MV-4-11 (cell line): ENCODE measurements at places on chromosomes 5 and 9.

DNA sequence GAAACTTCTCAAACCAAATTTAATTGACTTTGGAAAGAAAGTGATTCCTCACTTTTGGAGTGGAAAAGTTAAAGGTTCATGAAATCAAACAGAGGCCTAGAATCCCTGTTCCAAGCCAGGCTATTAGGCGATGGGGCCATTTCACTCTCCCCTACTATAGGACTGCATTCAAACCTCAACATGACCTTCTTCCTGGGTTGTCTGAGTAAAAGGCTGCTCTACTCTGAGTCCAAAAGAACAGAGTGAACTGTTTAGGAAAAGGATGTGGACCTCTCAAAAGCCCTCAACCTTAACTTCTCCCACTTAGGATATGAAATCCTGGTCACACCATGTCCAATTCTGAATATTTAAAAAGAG, 15.8 kb downstream of the C5orf52 start:
- no peak for DNase-seq

GRCh38 chr5:142795251-142795650, 25.1 kb downstream of the ARHGAP26 start:
- DNase-seq: peak; percentile 98

DNA sequence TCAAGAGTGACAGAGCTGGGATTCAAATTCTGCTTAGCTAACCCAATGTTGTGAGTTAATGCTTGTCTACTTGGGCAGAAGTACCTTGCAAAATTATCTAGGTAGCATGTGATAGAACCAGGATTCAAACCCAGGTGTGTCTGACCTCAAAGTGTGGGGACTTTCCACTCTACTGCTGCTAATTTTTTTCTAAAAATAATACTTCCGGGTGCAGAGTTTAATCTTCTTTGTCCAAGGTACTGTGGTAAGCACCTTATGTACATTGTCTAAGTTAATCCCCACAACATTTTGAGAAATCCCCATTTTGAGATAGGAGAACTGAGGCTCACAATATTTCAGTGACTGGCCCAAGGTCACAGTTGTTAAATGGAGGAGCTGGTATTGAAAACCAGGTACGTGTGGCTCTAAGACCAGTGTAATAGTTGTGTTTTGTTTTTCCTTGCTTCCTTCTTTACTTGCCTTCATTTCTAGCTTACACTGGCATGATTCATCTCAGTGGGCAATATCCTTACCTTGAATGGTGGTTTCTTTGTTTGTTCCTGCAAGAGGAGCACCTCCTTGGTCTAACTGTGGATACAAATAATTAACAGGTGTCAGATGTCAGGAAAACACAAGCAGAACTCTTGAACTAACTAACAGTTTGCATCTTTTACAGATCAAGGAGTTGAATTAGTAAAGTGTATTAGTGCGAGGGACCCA, 7.5 kb downstream of the ALDOB start:
- no peak for DNase-seq

DNA sequence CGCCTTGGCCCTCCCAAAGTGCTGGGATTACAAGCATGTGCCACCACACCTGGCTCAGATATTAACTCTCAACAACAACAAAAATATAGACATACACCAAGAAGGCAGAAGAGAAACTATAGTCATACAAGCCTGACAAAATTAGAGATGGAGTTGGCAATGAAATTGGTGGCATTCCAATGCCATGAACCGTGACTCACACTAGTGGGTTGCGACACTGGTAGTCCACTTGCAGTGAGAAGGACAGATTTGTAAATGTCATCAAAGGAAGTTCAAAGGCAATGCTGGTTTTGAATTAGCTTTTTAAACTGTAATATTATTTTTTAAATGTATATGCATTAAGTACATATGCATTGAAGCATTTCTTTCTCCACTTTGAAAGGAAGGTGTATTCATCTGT, 8.5 kb upstream of the DNAJC25 start:
- peak; percentile 84 for DNase-seq

DNA sequence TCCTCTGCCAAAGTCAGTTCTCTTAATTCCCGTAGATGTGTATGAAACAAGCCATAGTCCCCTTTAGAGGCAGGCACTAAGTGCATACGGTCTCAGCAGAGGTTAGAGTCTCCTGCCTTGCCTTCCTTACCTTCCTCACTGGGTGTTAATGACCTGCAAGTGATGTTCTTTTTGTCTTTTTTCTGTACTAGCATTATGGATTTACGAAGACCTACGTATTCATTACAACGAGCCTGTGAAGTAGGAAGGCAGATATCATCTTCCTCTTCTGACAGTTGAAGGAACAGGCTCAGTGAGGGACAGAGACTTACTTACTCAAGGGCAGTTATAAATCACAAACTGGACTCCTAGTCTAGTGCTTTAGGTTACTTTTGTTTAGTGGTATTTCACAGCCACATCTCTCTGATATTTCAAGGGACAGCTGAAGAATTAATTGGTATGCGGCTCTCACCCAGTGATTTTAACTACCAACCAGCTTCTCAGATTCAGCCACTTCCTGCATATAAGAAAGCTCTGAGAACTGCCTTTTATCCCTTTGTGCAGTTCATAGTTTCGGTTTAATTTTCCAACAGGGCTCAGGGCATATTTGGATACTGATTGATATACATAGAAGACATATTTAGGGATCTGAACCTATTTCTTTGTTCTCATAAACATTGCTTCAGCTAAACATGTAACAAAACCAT, 85.1 kb upstream of the CKMT2 start:
- no peak for DNase-seq

- no peak for DNase-seq
Observed at GRCh38 chr5:156376751-156377150, 49.8 kb downstream of the SGCD start.

DNA sequence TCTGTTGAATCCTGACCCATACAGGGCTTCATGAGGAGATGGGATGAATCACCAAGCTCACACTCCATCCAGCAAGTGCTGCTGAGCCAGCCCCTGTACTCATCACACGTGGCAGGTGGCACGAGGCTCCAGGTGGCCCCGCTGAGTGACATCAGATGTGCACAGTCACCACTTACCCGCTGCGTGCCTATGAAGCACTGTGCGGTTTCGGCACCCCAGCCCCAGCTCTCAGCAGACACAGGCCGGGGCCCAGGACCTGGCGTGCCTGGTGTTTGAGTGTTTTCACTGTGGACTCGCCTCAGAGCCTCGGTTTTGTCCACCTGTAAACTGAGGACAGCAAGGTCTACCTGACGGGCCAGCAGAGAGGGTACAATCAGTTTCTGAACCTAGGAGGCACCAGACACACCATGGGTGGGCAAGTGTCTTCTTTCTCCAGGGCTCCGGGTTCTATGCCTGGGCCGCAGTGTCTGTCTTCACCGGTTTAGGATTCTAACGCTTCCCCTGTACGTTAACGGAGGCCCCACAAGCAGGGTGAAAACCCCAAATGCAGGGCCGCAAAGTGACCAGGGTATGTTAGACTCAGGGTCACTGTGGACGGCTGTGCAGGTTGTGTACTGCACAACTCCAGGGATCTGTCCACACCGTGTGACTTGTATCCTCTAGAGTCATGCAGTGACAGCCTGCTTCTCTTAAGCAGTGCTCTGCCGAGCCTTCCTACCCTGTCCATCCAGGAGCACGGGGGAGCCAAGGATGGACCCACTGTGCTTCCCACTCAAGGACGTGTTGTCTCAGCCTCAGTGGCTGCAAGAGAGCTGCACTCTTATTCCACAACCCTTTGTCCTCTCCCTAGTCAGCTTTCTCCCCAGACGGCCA, 44.3 kb upstream of the COL5A1 start:
- no peak for DNase-seq

GRCh38 chr9:136051453-136051836, 43.6 kb downstream of the NACC2 start:
- no peak for DNase-seq

GRCh38 chr5:120465436-120465961, 1.4 kb downstream of the PRR16 start:
- DNase-seq: no peak

GRCh38 chr5:390623-391491, 52.1 kb upstream of the EXOC3 start:
- DNase-seq: no peak

DNA sequence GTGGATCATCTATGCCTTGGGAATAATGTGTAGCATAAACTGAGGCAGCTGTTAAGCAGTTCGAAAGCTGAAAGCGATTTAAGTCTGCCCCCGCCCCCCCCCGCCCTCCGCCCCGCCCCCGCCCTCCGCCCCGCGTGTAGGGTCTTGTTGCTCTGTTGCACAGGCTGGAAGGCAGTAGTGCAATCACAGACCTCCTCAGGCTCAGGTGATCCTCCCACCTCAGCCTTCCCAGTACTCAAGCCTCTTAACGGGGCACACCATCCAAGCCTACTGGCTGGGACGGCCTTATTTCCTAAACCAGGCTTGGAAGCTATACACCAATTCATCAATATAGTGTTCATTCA, 945 bp downstream of the ANKDD1B start:
- DNase-seq: no peak

DNA sequence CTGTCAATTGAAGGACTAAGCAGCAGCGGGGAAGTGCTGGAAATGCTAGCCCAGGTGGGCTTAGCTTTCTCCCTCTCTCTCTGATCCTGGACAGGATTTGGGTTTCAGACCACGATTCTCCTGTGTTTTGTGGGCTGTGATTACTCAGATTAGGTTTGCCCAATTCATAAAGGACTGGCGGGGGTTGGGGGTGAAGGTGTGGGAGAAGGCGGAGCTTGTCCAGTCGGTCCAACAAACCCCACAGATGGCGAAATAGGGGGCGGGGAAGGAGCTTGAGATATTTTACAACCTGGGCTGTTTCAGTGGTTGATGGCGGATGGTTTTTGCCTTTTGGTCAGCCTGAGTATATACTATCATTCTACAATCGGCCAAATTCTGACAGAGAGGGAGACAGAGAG, 35.2 kb downstream of the PCDHAC2 start:
- DNase-seq: no peak

DNA sequence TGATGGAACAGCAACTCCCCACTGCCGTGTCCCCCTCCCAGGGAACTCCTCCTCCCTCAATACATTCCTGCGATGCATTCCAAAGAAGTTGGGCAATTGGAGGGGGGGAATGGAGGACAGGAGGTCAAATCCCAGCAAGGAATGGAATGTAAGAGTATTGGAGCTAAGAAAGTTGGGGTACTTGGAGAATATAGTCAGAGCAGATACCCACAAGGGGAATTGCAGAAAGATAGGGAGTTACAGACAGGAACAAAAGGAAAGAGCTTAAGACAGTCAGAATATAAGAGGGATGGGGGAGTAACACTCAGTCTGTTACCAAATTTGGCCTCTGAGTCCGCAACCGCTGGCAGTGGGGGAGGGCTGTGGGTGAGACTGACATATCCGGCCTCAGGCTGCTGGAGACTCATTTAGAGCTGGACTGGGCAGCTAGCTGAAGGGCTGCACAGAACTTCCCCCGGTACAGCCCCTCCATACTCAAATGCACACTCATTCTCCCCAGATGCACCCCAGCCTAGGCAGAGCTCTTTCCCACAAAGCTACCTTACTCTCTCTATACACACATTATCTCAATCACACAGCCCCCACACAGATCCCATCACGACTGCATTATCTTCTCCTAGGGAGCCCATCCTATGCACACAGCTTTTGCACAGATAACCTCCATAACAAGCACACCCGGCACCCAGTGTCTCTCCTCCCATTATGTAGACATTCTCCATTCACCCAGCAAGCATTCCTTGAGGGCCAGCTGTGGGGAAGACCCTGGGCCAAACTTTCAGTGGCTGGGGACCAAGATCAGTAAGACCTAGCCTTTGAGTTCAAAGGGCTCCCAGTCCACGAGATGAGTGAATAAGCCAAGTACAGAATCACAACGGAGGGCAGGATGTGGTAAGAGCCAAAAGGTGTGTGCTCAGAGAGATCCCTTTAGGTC, 3.7 kb downstream of the TLN1 start:
- peak; percentile 83 for DNase-seq

- no peak for DNase-seq
Observed at GRCh38 chr9:127336506-127337352, 60.2 kb upstream of the SLC2A8 start.

DNA sequence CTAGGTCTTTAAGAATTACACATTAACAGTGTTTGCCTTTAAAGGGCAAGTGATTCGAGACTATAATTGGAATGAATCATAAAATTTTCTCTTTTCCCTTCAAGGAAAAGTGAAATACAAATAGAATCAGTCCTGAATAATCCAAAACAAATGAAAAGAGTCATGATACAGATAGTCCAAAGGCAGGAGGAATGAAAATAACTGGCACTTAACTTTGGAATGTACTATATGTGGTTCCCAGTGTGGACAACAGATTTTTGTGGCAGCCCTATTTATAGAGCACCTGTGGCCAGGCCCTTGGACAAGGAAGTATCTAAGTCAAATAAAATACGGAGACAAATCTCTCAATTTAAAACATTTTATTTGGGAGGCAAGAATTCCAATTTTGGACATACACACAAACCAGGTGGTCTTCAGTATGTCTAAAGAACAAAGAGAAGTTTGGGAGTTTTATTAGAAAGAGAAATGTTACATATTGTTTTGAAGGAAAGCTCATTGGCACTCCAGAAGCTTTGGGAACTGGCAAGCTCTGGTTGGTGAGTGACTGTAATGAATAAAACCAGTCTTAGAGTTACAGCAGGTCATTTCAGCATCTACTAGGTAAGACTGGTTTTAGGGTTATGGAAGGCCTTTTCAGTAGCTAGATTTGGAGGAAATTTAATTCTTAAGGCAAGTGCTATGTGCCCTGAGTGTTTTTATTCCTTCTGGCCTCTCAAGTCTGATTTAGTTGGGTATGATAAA, 116.0 kb upstream of the PAM start:
- no peak for DNase-seq

GRCh38 chr5:4420177-4420576, 720.0 kb upstream of the ADAMTS16 start:
- no peak for DNase-seq

- DNase-seq: peak; percentile 80
Observed at GRCh38 chr5:100890461-100891008, 12.5 kb downstream of the ST8SIA4 start.

DNA sequence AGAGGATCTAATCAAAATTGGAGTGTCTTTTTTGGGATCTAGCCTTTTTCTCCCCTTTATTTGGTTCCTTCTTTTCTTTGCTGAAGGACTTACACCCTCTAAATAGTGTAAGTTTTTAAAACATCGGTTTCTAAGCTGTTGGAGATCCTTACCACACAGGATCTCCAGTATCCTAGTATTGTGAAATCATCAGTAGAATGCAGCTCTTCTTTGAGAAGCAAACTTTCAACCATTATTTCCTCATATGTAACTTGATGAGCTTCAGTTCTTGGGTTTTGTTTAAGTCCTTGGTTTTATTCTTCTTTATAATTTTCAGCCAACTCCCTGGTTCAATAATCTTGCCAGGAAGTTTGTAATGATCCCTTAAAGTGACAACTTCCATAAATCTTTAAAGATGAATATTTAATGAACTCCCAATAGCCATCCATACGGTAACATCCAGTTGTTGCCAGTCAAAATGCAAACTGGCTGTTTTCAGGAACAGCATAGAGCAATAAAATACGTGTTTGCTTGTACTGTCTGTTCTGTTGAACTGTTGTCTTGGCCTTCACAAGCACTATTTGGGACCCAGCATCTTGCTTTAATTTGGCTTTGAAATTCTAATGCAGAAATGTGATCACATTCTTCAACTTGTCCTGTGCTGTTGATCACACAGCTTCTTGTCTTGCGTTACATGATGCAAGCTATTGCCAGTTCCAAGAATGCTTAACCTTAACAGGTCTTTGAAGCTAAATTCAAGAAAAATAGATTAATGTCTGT, 34.8 kb upstream of the TTC23L start:
- peak; percentile 86 for DNase-seq
